PC-9 (cell line): ENCODE measurements at places on chromosomes 12 and 14.
A peak's percentile ranks its signal among the peaks of the same experiment; 100 is the strongest.

DNA sequence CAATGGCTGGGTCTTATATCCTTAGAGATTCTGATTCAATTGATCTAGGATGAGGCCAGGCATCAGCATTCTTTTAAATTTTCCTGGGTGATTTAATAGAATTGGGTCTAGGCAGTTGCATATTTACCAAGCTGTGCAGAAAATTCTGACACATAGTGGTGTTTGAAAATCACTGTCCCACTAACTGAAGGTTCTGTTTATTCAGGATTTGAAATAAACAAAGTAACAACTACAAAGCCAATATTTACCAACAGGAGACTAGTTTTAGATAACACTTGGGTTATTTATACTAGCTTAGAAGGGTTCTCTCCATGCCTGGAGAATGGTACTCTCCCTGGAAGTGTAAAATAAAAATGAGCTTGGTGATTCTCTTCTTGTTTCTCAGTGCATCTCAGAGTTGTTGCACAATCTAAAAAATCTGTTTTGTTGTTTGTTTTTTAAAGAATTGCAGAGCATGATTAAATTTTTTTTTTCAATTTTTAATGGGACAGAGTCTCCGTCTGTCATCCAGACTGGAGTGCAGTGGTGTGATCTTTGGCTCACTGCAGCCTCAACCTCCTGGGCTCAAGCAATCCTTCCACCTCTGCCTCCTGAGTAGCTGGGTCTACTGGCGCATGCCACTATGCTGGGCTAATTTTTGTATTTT, 16.9 kb downstream of the BEST3 start:
- no peak for DNase-seq

GRCh38 chr12:132319359-132319950, 9.9 kb downstream of the GALNT9 start:
- DNase-seq = no peak

DNA sequence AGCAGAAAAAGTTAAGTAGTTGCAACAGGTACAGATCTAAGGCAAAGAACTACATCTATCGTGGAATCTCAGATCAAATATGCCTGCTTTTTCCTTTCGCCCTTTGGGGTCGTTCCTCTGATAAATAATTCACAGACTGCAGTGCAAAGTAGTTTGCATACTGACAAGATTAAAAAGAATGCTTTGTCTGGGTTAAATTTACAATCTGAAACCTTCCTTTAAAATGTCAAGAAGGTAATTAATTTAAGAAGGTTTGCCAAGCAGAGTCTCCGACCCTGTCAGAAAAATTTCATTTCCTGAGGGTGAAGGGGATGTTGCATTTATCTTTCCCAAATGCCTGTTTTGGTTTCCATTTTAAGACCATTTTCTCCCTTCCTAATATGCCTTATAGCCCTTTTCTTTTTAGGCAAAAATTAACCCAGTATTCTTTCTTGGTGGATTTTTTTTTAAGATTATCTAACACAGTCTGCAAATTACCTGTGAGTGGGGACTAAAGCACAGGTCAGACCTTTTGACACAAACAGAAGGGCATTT, 406.9 kb downstream of the LRIG3 start:
- DNase-seq = no peak

DNA sequence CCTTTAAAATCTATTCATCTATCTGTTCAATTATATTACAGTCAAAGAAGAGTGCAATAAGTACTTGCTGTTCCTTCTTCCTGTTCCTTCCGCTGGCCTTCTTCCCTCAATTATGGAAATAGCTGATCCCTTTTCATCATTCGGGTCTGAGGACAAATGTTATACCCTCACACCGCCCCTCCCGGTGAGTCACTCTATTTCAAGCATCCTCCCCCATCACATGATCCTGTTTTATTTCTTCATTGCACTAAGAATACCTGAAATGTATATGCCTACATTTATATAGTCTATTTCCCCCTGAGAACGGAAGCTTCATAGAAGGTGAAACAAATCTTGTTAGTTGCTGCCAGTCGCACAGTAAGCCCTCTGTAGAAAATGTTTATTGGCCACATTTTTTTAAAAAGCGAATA, 2.5 kb downstream of the SLC38A1 start:
- DNase-seq = peak; percentile 36

GRCh38 chr12:27575090-27575761, 51.2 kb downstream of the PPFIBP1 start:
- no peak for DNase-seq

DNA sequence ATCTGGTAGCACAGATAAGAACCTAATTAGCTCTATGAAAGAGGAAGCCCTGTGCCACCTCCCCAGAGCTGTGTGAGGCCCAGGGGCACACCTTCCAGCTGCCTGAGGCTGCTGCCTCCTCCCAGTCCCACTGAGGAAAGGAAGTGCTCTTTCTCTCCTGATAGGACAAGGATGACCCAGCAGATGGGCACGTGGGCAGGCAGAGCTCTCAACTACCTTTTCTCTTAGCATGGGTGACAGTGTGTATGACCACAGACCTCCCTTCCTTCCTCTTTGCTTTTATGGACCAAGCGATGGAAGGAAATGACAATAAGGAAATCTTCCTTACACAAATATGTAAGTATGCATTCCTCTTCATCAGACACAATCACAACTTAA, 127.6 kb upstream of the AMIGO2 start:
- DNase-seq = no peak

GRCh38 chr12:15540469-15540872, 218.2 kb downstream of the PTPRO start:
- DNase-seq = no peak
